Left colon (tissue), 2 donors: ENCODE measurements at places on chromosomes 7 and 10. TPM values are rescaled to one million over a fixed set of nuclear protein-coding genes. Genes with fewer than 3 reads are reported as not detected.

- DNase-seq = peak; percentile 22
Measured at GRCh38 chr10:132477398-132478340, 59.9 kb upstream of the INPP5A start.

GRCh38 chr7:47738563-47739166 is 156.8 kb upstream of the TNS3 start:
- DNase-seq = no peak

- DNase-seq = peak; percentile 59
Measured at GRCh38 chr10:44963772-44964633, 4.4 kb downstream of the RASSF4 start.

GRCh38 chr7:159075563-159076238 is 69.0 kb downstream of the VIPR2 start:
- no peak for DNase-seq

- no peak for DNase-seq
Measured at GRCh38 chr10:96488161-96488935, 25.4 kb downstream of the TLL2 start.

Gene CPED1
- total RNA-seq = 3.4 TPM

Gene CALML5
- total RNA-seq = not detected
